T-cell (primary cell): ENCODE measurements at places on chromosomes 7 and 10.

GRCh38 chr10:63221950-63222349 lies 88.8 kb downstream of the NRBF2 start:
- no peak for DNase-seq

GRCh38 chr7:111499027-111499426 lies 63.3 kb downstream of the IMMP2L start:
- no peak for DNase-seq

- DNase-seq = no peak
Observed at GRCh38 chr7:31116615-31117014, 64.5 kb downstream of the ADCYAP1R1 start.

DNA sequence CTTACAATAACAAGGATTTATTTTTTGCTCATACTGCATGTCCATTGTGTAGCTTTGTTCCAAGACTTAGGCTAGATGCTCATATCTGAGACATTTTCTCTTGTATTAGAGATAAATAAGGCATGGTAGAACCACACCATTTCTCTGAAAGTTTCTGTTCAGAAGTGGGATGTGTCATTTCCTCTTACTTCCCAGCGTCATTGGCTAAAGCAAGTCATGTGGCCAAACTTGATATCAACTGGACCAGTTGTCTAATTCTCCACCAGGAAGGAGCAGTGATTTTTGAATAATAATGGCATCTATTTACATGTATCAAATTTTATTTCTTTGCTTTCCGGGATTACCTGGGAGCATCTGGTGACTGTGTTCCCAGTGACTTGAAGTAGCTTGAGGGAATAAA lies 38.3 kb downstream of the AHCYL2 start:
- no peak for DNase-seq

- no peak for DNase-seq
Observed at GRCh38 chr7:119028736-119029135, 804.2 kb downstream of the ANKRD7 start.

DNA sequence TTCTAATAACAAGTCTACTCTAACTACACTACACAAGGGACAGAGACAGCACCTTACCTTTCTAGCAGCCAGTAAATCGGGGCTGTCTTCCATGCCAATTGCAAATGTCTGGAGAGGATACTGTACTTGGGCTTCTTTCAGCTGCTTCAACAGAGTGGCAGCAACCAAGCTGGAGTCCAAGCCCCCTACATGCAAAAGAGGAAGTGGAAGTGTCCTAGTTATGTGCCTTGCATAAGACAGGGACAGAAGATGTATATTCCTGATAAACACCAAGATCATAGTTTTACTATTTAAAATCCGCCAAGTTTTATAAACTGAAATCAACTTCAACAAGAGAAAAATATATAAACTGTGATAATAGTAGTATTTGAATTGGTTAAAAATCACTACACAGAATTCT lies 14.0 kb downstream of the ASNS start:
- no peak for DNase-seq

GRCh38 chr10:104906112-104906511 lies 265.0 kb downstream of the SORCS3 start:
- DNase-seq = no peak

- no peak for DNase-seq
Observed at GRCh38 chr7:69698109-69698825, 100.0 kb downstream of the AUTS2 start.

GRCh38 chr7:131188367-131189339 lies 139.0 kb upstream of the MKLN1 start:
- peak; percentile 11 for DNase-seq

DNA sequence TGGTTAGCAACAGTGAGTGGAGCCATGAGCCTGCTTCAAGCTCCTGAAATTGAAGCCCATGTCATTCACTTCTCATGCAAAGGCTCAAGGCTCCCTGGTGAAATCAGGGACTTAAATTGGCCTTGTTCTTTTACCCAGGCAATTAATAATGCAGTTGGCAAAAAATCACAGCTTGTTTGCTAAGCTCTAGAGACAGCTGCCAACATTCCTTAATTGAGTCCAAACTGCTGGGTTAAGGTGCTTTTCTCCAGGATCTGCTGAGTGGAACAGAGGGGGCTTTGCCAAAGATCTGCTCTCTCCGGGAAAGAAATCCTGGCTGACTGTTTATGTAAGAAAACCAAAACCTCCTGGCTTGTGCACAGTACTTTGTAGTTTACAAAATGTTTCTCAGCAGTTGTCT lies 257.6 kb upstream of the GHITM start:
- no peak for DNase-seq

DNA sequence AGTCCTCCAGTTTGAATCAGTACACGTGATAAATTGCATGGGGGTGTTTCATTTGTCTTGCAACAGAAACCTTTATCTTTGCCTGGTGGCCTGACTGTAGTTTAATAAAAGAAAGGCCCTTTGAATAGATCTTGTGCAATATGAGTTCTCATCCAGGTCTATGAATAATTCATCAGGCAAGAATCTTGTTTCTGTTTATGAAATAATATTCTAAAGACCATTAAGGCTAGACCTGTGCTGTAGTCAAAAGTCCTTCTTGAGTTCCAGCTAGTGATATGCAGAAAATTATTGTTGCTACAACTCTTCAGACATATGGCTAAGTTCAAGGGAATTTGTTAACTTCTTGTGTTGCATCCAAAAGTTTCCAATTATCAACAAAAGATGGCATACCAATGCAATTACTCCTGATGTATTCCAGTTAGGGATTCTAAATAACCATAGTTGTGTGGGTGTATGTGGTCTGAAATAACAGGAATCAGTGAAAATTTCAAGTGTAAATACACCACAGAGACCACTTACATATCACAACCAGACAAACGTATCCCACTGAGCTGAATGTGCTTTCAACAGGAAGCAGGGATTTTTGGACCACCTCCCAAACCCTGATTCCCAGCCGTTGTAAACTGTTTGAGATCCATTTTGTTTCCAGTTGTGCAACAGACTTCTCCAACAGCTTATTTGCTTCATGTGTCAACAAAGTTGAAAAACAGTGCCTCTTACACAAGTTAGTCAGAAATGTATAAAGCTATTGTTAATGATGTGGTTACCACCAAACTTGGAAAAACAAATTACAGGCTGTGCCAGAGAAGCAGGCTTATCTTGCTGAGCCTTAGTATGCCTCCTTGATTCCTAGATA lies 54.7 kb upstream of the BICC1 start:
- no peak for DNase-seq

DNA sequence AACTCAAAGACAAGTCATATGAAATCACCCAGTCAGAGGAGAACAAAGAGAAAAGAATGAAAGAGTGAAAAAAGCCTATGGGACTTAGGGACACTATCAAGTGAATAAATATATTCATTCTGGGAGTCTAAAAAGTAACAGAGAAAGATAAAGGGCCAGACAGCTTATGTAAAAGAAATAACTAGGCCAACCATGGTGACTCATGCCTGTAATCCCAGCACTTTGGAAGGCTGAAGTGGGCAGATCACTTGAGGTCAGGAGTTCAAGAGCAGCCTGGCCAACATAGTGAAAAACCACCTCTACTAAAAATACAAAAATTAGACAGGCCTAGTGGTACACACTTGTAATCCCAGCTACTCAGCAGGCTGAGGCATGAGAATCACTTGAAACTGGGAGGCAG lies 154.7 kb upstream of the TMEM106B start:
- DNase-seq = no peak

DNA sequence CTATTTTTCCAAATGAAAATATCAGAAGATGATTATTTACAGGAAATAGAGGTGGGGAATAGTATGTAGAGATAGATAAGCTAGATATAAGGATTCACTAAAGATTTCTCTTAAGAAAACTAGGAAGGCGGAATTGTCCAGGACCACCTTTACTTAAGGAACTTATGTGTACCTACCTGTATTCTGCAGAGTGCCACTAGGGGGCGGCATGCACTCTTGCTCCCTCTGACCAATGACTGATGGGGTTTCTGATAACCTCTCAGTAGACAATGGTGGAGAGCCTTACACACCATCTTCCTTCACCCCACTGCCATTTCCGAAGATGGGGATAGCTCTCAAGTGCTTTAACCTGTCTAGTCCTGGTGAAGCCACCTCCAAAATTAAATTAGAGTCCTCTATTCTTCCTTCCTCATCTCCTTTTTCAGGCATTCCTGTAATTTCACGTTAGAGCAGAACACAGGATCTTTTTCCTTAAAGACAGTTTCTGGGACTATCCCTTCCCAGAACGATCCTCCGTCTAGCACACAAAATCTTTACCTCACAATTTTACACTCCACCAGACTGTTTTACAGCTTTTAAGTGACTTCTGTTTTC lies 453.1 kb downstream of the SORCS1 start:
- peak; percentile 9 for DNase-seq

DNA sequence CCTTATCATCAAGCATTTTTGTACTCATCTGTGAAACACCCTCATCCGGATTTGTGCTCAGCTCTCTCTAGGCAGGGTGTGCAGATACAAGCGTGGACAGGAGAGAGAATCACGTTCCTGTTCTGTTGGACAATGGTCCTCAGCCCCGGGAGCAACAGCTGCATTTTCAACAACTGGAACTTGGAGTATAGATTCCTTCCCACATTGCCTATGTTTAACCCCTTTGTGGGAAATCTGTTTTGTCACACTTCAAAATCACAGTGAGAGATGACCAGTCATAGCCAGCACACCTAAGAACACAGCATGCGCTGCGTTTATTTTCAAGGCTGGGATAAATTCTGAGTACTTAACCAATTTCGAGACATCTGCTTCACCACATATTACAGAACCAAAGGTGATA lies 32.5 kb downstream of the MAP3K8 start:
- no peak for DNase-seq

DNA sequence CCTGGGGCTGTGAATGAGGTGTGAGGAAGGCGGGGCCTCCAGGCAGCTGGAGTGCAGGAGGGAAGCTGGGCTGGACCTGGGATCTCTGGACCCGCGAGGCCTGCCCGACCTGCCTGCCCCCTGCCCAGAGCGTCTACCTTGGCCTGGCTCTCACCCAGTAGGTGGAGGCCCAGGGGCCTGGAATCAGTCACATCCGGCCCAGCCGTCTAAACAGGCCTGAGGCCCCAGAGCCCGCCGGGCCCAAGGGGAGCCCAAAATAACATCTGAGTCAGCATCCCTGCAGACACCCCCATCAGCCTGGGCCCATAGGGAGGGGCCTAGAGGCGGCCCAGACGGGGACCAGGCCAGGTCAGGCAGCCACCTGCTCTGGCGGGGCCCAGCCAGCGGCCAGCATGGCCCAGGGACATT lies 15.1 kb upstream of the ELN start:
- no peak for DNase-seq

DNA sequence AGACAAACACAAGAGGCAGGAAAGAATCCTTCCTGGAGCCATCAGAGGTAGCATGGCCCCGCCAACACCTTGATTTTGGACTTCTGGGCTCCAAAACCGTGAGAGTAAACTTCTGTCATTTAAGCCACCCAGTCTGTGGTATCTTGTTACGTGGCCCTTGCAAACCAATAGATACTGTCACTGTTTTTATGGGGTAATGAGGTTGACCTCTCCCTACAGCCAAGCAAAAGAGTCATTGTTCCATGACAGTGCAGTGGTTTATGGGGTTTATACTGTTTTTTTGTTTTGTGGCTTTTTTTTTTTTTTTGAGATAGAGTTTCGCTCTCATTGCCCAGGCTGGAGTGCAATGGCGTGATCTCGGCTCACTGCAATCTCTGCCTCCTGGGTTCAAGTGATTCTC lies 32.8 kb downstream of the KIAA1549 start:
- DNase-seq = no peak

GRCh38 chr10:57202356-57202755 lies 841.3 kb upstream of the ZWINT start:
- no peak for DNase-seq

DNA sequence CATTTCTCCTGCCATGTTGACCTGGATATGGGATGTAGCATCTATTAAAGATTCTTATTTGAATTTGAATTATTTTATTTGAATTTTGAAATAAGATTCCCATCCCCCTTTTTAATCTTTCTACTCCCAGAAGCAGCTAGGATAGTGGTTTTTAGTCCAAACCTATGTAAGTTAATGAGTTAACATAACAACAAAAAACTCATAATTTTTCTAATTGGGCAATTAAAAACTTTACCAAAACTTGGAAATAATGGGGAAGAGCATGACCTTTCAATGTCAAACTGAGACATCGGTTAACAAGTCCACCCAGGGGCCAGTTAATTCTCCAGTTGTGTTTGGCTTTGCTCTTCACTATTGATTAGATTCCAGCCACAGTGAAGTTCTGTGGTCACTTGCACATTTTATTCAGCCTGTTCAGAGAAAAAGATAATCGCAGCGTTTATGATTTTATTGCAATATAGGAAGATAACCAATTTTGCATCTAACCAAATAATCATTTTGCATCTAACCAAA lies 1.2 kb upstream of the FAM13C start:
- DNase-seq = no peak

GRCh38 chr10:44799966-44800365 lies 111.2 kb upstream of the TMEM72 start:
- DNase-seq = no peak

DNA sequence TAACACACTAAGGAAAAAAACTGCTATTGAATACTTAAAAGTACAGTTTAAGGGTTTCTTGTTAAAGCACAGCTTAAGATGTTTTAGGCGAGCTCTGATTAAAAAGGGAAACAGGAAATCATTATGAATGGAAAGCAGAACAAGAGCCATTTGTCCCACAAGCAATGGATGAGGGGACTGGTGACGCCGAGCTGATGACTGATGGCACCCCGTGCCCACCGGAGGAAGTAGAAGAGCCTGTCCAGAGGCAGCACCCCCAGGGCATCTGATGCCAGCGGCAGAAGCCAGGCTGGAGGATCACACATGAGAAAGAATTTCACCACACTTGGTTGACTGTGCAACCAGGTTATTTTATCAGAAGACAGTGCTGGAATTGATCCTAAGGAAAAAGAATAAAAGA lies 15.0 kb upstream of the INSIG1 start:
- no peak for DNase-seq

DNA sequence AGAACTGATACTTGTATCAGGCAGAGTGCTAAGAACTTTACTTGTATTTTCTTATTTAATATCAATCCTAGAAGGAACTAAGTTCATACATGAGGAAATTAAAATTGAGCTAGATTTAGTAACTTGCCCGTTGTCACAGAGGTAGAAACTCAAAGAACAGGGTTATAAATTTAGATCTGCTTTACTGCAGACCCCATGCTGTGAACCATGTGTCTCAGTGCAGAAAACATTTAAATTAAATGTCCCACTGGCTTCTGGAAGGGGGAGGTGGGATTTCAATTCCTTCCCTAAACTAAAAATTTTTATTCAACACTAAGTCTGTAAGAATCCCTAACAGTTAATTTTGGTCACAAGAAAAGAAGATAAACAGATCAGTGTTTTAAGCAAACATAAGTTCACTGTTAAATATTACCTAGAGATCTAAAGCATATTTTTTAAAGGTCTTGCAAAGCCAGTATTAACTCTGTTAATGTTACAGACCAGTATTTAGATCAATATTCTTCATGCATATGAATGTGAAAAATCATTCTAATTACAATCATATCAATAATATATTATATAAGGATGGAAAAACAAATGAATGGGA lies 23.1 kb downstream of the WASL start:
- DNase-seq = no peak
